ENCODE measurements at places on chromosomes 11 and 22. TPM values are rescaled to one million over a fixed set of nuclear protein-coding genes. Genes with fewer than 3 reads are reported as not detected.

Gene KREMEN1
- 0.36 TPM for total RNA-seq

Gene CHRM1
- total RNA-seq = not detected

- no peak for DNase-seq
These were observed 60.2 kb upstream of the PDE3B start for GRCh38 chr11:14583252-14584034.

- no peak for DNase-seq
These were observed 14.2 kb downstream of the PDE3B start for GRCh38 chr11:14657841-14658240.

GRCh38 chr11:60777106-60777505 is 8.0 kb upstream of the MS4A10 start:
- DNase-seq = peak; percentile 28

GRCh38 chr11:33642461-33643166 is 58.0 kb downstream of the C11orf91 start:
- no peak for DNase-seq
